Muscle of arm (tissue), 14 donors: ENCODE measurements at places on chromosomes 2 and 18. TPM values are rescaled to one million over a fixed set of nuclear protein-coding genes. Genes with fewer than 3 reads are reported as not detected.

GRCh38 chr2:134588556-134588955, 130.2 kb downstream of the TMEM163 start:
- no peak for DNase-seq

GRCh38 chr2:76296438-76296837, 585.7 kb upstream of the GCFC2 start:
- no peak for DNase-seq

The RBFA gene
- polyA plus RNA-seq, result 38.8 TPM

GRCh38 chr2:135047300-135047699, at the start of gene MAP3K19:
Gene MAP3K19 (minus strand): TSS chr2:135047447. CDS start chr2:135024647, 22,800 bp downstream.
- DNase-seq, result no peak

DNA sequence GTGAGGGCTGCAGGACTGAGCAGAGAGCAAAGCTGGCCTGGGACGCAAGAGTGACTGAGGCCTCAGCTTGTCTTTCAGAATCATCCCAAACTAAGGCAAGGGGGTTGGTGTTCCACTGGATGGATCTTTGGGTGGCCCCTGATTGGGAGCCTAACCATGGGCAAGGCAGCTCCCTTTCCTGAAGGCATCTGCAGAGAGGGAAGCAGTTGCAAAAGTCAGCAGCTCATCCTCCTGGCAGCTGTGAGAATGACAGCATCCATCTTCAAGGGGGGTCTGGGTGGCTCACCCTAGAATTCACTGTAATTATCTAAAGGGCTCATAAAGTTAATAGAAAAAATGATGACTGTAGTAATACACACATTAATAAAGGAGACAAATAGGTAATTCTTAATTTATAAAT, 46.5 kb upstream of the RAB31 start:
- no peak for DNase-seq

- DNase-seq, result no peak
Measured at GRCh38 chr2:204127238-204127637, 190.7 kb downstream of the ICOS start.

DNA sequence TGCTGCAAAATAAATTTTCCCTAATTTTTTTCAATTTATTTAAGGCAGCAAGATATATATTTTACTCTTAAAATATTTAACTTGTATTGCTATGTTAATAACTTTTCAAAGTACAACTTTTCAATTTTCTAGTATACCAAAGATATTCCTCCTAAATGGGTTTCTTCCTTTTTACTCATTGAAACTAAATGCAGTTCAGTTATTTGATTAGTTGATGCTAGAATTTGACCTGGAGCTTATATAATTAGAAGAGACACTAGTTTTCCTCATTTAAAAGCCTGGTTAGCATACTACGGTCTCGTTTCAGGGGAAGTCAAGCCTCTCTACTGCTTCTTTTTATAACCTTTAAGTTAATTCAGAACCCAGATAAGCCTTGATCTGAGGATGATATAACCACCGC, at the start of gene ARHGEF33:
Gene ARHGEF33, plus strand, starts transcription at position 301 of the 400 bp plus-strand sequence. CDS start 29,573 bp downstream, outside the sequence.
- no peak for DNase-seq

DNA sequence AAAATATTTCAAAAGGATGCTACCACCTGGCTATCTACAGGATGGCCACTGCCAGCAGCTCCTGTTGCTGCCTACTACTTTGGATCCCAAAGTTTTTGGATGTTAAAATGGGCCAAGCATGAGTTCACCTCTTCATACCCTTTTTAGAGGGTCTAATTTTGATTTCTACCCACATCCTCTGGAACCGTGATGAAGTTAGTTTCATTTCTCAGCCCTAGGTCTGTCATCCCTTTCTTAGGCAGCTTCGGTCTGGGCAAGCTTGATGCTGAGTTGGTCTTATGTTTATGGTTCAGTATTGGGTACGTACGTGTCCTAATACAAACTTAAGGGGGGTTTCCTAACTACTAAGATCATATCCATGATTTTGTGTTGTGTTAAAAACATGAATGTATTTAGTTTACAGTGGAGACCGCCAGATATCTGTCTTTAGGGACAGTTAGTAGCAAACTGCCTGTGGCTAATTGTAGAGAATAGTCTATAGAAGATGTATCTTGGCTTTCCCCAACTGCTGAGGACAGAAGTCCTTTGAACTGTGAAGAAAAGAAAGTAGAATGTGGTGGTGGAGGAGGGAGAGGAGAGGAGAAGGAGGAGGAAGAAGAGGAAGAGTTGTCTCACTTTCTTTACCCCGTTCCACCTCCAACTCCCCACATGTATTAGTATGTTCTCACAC, 184.9 kb downstream of the UBE2E3 start:
- no peak for DNase-seq

The APOB gene
- 0.09 TPM for polyA plus RNA-seq

GRCh38 chr2:30104307-30104706, 42.5 kb upstream of the YPEL5 start:
- DNase-seq, result no peak

GRCh38 chr2:45648636-45649035, 2.8 kb upstream of the PRKCE start:
- DNase-seq, result no peak
